Adrenal gland (tissue), 19 donors: ENCODE measurements at places on chromosomes 6 and 20. TPM values are rescaled to one million over a fixed set of nuclear protein-coding genes. Genes with fewer than 3 reads are reported as not detected.

FAM184A gene
- 5.2 TPM for polyA plus RNA-seq

LPIN3 gene
- 26.1 TPM for polyA plus RNA-seq

CCM2L gene
- polyA plus RNA-seq = 2.2 TPM

PNISR gene
- polyA plus RNA-seq = 161 TPM

TMEM74B gene
- 0.24 TPM for polyA plus RNA-seq

SPACA1 gene
- polyA plus RNA-seq = not detected

SEL1L2 gene
- polyA plus RNA-seq = not detected

PTPRT gene
- 0.07 TPM for polyA plus RNA-seq

GRM4 gene
- polyA plus RNA-seq = not detected

PACSIN1 gene
- 1.0 TPM for polyA plus RNA-seq

PRKN gene
- 9.3 TPM for polyA plus RNA-seq

B3GAT2 gene
- polyA plus RNA-seq = 0.03 TPM

TMEM200A gene
- polyA plus RNA-seq = 1.9 TPM

THEMIS gene
- 0.16 TPM for polyA plus RNA-seq

FAM229B gene
- polyA plus RNA-seq = 39.7 TPM

OXT gene
- 20.5 TPM for polyA plus RNA-seq

TFAP2B gene
- polyA plus RNA-seq = 3.0 TPM

FOXF2 gene
- 0.51 TPM for polyA plus RNA-seq

FILIP1 gene
- 2.5 TPM for polyA plus RNA-seq

LPA gene
- polyA plus RNA-seq = 0.15 TPM

GMPR gene
- polyA plus RNA-seq = 31.8 TPM

SPATS1 gene
- polyA plus RNA-seq = 0.15 TPM

SPDEF gene
- polyA plus RNA-seq = not detected
